Central memory CD8-positive, alpha-beta T cell (primary cell): ENCODE measurements at places on chromosomes 5 and 9.

DNA sequence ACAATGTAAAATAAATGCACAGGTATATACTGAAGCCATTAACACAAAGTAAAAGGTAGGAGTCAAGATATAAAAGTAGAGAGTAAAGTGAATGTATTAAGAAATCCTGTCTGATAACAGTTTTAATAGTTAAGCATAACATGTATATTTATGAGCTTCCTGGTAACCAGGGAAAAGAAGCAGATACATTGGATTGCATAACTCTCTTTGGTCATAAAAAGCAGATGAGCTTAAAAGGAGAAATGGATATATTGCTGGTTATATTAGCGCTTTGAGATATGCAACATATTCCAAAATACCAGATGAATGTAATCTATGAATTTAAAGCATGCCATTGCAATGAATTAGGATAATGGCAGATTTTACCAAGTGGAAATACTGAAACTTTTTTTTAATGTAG lies 6.2 kb upstream of the TNFSF8 start:
- DNase-seq: no peak

GRCh38 chr5:134579284-134579771 lies 53.3 kb downstream of the SAR1B start:
- no peak for DNase-seq

- DNase-seq: no peak
Measured at GRCh38 chr9:108117795-108118194, 628.2 kb upstream of the KLF4 start.

DNA sequence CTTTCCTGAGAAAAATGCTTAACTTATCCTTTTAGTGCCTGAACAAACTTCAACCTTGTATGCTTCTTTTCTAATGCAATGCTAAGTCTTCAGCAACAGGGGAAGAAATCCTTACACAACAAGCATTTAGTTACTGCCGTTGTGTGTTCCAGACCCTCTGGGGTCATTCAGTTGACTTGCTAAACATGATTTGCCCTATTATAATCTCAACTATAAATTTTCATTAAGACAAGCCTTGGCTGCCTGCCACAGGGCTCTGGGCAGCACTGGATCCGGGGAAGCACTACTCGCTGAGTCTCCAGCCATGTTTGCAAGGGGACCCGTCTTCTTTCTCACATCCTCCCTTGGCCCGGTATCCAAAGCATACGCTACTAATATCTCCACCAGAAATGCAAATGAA lies 58.1 kb downstream of the PTCH1 start:
- DNase-seq: no peak

- DNase-seq: no peak
Measured at GRCh38 chr5:72440207-72440638, 67.0 kb downstream of the ZNF366 start.

- DNase-seq: no peak
Measured at GRCh38 chr9:134186471-134187109, 22.2 kb upstream of the RNU6ATAC start.

GRCh38 chr9:132577119-132577518 lies 5.3 kb upstream of the BARHL1 start:
- DNase-seq: no peak

- DNase-seq: no peak
Measured at GRCh38 chr9:33676746-33677505, 118.4 kb upstream of the PRSS3 start.

GRCh38 chr5:138028971-138029365 lies 3.9 kb downstream of the FAM13B start:
- no peak for DNase-seq

- no peak for DNase-seq
Measured at GRCh38 chr9:25226901-25227686, 451.1 kb downstream of the TUSC1 start.

- no peak for DNase-seq
Measured at GRCh38 chr5:115785381-115786065, 30.9 kb downstream of the CDO1 start.
